ENCODE measurements at places on chromosomes 5 and 9.

- no peak for DNase-seq
Measured at GRCh38 chr5:168822745-168823281, 243.6 kb upstream of the PANK3 start.

DNA sequence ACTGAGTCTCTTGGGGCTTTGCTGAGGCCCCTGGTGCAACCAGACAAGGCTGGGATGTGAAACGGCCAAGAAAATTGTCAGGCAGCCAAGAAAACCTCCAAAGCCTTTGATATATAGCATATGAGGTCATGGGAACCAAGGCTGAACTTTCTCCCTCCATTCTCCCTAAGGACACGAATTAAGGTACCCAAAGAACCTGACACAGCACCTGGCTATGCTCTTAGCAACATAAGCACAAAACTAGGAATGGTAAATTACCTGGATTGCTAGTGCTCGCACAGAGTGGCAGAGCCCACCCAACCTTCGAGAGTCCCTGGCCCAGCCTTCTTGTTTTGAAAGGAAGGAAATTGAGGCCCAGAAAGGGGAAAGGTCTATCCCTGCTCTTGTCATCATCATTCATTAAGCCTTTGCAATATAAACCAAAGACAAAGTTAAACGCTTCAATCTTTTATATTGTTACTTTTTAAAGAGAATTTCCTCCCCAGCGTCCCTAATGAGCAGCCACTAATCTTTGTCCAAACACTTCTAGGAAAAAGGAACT, 220.0 kb upstream of the NR4A3 start:
- no peak for DNase-seq

DNA sequence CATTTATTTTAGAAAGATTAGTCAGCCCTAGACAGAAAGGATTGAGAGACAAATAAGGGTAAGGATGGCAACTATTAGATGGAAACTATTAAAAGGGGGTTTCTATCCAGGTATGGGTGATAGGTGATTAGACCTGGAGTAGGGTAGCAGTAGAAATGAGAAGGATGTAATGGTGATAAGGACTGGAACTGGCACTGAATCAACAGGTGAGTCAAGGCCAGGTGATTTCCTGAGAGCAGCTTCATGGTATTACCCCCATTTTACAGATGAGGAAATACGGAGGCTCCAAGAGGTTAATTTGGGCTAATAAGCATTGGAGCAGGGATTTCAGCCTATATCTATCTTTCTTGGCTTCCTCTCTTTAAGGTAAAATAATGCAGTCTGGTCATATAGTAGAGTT, 55.7 kb downstream of the CAST start:
- no peak for DNase-seq

- no peak for DNase-seq
Measured at GRCh38 chr5:177090813-177091212, 4.1 kb downstream of the FGFR4 start.
